NAMALWA (cell line): ENCODE measurements at places on chromosomes 5 and 9.

- DNase-seq = no peak
These were observed 110.5 kb downstream of the PHF2 start for GRCh38 chr9:93686880-93687236.

- no peak for DNase-seq
These were observed 177.8 kb downstream of the NSG2 start for GRCh38 chr5:174223355-174223754.

GRCh38 chr5:31027721-31028120, 165.8 kb upstream of the CDH6 start:
- no peak for DNase-seq

DNA sequence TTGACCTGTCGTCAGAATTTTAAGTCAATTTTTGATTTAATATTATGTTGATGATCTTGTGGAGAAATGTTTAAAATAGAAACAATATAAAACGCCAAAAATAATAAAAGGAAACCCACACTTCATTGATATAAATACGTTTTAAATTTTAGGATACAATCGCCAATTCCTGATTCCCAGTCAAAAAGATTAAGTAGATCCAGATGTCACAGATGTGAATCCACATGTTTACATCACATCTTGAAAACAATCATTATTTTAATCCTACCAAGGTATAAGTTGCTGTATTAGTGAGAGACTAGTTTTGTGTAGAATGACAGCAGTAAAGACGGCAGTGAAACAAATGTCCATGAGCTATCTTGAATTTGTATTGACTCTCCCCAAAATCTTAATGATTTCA, 4.9 kb downstream of the TAS2R1 start:
- no peak for DNase-seq

DNA sequence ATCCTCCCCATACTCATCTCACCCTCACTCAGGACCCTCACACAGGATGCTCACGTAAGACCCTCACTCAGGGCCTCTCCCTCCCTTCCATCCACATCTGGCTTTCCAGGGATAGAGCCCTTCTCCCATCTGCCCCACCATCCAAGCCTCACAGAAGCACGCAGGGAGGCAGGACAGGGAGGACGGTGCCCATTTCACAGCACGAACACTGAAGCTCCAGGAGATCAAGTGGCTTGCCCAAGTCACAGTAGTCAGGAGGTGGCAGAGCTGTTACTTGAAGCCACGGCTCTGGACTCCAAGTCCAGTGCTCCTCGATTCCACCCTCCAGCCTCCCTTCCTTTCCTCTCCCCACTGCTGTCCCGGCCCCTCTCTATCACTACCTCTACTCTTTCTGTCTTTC, 21.7 kb downstream of the DNM1 start:
- no peak for DNase-seq

- DNase-seq = peak; percentile 83
These were observed 21.9 kb upstream of the VDAC1 start for GRCh38 chr5:134026521-134027287.

- DNase-seq = no peak
These were observed 17.3 kb downstream of the LMAN2 start for GRCh38 chr5:177334155-177334551.

GRCh38 chr9:110069326-110070248, 138.4 kb downstream of the C9orf152 start:
- DNase-seq = no peak

DNA sequence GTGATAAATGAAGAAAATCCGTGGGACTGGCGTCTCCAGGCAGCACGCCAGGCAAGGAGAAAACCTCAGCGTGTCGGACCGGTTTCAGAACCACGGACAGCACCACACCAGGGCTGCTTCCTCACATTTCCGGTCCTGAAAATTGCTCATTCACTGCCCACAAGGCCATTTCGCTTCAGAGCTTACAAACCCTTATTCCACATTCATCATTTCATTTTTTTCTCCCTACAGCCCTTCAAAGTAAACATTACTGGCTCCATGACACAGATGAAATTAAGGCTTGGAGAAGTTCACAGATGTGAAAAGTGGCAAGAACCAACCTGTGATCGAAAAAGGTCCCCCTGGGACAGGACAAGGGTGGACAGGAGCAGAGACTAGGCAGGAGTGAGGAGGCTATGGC, 1.5 kb upstream of the GPRIN1 start:
- no peak for DNase-seq
